ENCODE measurements at places on chromosomes 12 and 14.

DNA sequence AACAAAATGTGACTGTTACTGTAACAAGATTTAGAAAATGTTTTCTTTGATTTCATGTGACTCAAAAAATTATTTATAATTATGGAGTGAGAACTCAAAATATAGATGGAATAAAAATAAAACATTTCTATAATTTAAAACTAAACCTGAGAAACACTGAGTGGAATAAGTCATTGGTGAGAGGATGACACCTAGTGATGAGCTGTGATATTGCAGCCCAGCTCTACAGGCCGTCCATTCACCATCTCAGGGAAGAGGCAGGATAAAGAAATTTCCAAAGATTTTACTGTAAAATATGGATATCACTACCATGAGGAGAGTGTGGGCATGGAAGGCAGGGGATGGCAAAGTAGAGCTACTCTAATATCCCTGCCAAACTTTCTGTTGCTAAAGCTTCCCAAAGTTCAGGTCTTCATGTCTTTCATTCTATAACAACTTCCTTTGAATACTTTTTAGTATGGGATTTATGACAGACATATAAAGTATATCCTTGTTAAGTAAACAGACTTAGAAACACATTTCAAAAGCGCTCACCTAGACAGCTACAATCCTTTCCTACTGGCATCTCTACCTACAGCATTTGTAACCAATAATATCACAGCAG lies 308.0 kb downstream of the ITPR2 start:
- H3K36me3 ChIP-seq = no peaks in the 10 kb centered on the region
- H3K4me1 ChIP-seq = no peaks in the 10 kb centered on the region
- no peak overlapping the region for H3K27ac ChIP-seq
- no peaks in the 10 kb centered on the region for H3K27me3 ChIP-seq
- no peak overlapping the region for H3K4me3 ChIP-seq

DNA sequence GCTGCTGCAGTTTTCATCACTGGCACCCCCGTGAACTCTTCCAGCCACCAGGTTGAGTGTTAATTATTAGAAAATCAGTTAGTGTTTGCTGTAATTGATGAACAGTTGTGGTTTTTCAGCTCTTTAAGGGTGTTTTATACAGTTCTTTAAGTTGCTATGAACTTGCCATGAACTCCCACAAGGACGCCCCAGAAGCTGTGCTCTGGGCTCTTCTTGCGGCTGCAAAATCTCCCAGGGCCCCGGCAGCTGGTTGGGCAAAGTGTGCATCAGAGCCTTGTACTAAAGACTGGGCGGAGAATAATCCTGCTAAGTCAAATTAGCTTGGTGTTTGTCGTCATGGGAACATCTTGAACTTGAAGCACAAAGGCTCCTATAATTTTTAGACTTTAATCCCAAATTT lies 82.2 kb downstream of the EML1 start:
- no peaks in the 10 kb centered on the region for H3K4me1 ChIP-seq
- no peak overlapping the region for H3K4me3 ChIP-seq
- no peaks in the 10 kb centered on the region for H3K27me3 ChIP-seq
- no peak overlapping the region for H3K27ac ChIP-seq

- no peak for DNase-seq
- no peak overlapping the region for H3K27ac ChIP-seq
- no peaks in the 10 kb centered on the region for H3K4me1 ChIP-seq
- H3K27me3 ChIP-seq = no peaks in the 10 kb centered on the region
Measured at GRCh38 chr12:58067610-58068387, 126.4 kb downstream of the ATP23 start.

- H3K27me3 ChIP-seq = no peaks in the 10 kb centered on the region
- no peaks in the 10 kb centered on the region for H3K36me3 ChIP-seq
- H3K4me3 ChIP-seq = no peak overlapping the region
- no peaks in the 10 kb centered on the region for H3K4me1 ChIP-seq
Measured at GRCh38 chr14:92430686-92431085, 82.9 kb upstream of the RIN3 start.

- H3K27me3 ChIP-seq = no peaks in the 10 kb centered on the region
- H3K36me3 ChIP-seq = no peaks in the 10 kb centered on the region
- H3K27ac ChIP-seq = peak overlapping the region; percentile 70
- H3K4me3 ChIP-seq = no peak overlapping the region
Measured at GRCh38 chr12:111761099-111761498, 5.6 kb upstream of the ALDH2 start.

Data from Peyer's patch (tissue), 4 donors.